ENCODE measurements at places on chromosomes 7 and 10. TPM values are rescaled to one million over a fixed set of nuclear protein-coding genes. Genes with fewer than 3 reads are reported as not detected.

GPR85 gene
- polyA plus RNA-seq, result 0.98 TPM

EPHB4 gene
- 24.4 TPM for polyA plus RNA-seq

EFCAB10 gene
- polyA plus RNA-seq, result 0.30 TPM

HTR7 gene
- polyA plus RNA-seq, result 0.13 TPM

EPO gene
- not detected for polyA plus RNA-seq

TMEM273 gene
- 17.4 TPM for polyA plus RNA-seq

AKR1C3 gene
- polyA plus RNA-seq, result 13.8 TPM

HOXA1 gene
- 0.45 TPM for polyA plus RNA-seq

SNX8 gene
- 9.4 TPM for polyA plus RNA-seq

GHRHR gene
- not detected for polyA plus RNA-seq

CELF2 gene
- 38.8 TPM for polyA plus RNA-seq

MMP21 gene
- 1.00 TPM for polyA plus RNA-seq

NPC1L1 gene
- 0.18 TPM for polyA plus RNA-seq

TBX20 gene
- polyA plus RNA-seq, result not detected
